ENCODE measurements at places on chromosomes 1 and 21.

- no peak for DNase-seq
Observed at GRCh38 chr21:38492007-38492406, 6.3 kb downstream of the ERG start.

DNA sequence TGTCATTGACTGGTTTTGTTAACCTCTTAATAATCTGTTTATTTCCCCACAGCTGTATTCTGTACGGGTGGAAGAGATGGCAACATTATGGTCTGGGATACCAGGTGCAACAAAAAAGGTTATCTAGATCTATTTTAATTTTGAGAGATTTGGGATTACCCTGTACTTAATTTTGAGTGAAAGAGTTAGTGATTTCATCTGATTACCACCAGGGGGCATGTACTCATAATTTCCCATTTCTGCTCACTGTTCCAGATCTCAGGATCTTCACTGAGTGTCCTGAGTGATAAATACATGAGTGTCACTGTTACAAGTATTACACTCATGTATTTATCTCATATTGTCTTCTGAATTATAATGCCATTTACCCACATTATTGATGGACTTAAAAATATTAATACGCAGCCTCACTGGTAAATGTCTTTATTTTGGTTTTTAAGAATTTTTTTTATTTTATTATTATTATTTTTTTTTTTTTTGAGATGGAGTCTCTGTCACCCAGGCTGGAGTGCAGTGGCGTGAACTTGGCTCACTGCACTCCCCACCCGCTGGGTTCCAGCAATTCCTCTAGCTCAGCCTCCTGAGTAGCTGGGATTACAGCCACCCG lies 27.4 kb downstream of the DTL start:
- no peak for DNase-seq

- DNase-seq = no peak
Observed at GRCh38 chr1:101357444-101357986, 120.7 kb downstream of the S1PR1 start.

- DNase-seq = no peak
Observed at GRCh38 chr1:95039360-95040031, 33.3 kb downstream of the ALG14 start.

DNA sequence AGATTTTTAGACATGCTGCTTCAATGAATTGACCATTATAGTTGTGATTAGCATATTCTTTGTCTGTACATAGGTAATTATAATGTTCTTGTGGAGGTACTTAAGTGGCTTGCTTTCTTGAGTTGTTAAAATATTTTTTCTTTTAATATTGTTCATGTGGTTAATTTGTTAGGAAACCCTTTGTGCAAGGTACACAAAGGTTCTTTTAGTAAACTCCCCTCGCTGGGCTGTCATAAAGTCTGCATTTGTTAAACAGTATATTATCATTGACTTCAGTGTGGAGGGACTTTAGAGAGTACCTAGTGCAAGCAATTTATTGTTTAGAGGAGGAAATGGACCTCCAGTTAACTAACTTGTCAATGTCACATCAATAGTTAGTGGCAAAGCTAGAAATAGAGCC lies 52.5 kb downstream of the DISP1 start:
- no peak for DNase-seq

GRCh38 chr1:246566128-246566812 lies at the start of the genes CNST and TFB2M:
Gene CNST, plus strand, starts transcription at chr1:246566456. Its CDS starts 25,107 bp downstream, at chr1:246591563.
Gene TFB2M, minus strand, starts transcription at chr1:246566261. Its CDS starts 123 bp downstream, at chr1:246566138.
- peak; percentile 88 for DNase-seq

DNA sequence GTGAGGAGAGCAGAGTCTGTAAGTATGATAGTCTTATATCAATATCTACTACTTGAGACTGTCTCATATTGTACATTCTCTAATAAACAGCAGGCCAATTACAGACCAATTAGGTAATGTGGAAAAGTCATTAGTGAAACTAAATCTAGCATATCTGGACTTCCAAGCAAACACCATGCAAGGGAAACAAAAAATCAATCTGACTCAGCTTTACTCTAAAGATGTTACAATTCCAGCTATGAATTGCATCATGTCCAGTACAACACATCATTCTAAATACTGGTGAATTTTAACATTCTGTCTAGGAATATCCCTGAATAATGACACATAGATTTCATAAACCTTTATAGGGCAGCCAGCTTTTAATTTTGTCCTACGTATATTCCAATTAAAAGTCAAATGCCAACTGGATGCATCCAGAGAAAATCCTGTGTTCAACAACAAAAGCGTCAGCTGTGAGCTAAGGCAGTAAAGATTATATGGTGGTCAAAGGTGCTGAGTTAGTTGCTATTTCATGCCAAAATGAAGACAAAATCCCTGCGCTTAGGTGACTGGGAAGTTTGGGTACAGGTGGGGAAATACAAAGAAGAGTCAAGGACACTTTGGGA lies 159.3 kb downstream of the TTLL7 start:
- DNase-seq = no peak

Measured in esophagus squamous epithelium (tissue), 5 donors.